ENCODE measurements at places on chromosomes 6 and 20.
A peak's percentile ranks its signal among the peaks of the same experiment; 100 is the strongest.

DNA sequence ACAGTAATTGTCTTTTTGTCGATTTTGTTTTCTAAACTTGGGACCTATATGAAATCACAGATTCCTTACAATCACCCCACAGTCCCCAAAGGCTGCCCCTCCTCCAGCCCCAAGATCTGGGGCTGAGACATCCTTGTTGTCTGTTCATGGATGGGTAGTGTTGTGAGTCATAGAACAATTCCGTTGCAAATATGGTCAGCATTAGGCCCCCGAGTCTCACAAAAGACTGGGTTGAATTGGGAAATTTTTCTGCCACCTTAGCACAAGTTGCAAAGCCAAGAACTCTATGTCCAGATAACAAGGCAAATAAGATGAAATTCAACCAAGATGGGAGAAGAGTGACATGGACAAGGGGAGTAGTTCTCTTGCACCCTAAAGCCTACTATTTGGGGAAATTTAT is 10.5 kb upstream of the TAB2 start:
- DNase-seq = no peak

- peak; percentile 30 for DNase-seq
Measured at GRCh38 chr6:84052204-84052882, 18.8 kb downstream of the MRAP2 start.

DNA sequence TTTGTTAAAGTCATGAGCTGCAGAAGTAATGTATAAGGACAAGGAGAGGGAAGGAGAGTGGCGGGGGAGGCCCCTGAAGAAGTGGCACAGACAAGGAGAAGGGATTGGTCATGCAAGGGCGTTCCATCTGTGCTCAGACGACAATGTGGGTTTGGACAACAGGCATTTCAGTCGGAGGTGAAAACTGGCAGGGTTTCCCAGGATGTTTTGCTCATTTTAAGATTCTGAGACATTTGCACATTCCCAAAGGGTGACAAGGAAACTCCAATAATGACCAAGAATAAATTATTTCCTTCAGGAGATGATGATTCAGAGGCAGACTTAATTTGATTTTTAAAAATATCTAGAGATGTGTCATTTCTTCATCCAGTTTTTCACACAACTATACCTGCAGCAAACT is 181.8 kb downstream of the HIVEP2 start:
- no peak for DNase-seq

- no peak for DNase-seq
Measured at GRCh38 chr6:149150801-149151398, 166.6 kb upstream of the TAB2 start.

DNA sequence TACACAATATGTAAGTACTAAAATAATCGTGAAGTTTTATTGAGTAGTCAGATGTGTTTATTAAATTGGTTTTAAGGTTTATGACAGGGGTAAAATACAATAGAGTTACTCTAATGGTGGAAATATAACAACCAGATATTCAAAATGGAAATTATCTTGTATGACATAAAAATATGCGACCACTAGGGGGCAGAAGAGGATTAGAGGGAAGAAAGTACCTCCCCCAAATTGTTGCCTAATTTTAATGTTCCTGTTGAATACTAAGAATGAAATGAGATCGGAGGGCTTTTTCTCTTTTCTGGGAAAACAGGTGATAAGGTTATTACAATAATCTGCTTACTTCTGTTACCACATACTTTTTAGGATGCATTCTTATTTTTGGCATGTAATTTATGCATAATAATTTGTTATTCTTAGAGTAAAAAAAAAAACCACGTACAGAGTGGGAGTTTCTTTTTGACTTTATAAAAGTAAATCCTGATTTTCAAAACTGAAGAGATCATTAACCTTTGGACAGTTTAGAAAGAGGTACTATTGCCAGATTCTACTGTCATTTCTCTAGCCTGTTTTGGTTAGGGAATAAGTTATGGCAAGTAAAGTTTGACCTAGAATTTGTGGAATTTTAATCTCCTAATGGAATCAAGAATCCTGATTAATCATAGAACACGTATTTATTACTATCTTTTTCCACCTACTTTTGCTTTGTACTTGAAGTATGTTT is 159.2 kb downstream of the CD109 start:
- DNase-seq = peak; percentile 42

DNA sequence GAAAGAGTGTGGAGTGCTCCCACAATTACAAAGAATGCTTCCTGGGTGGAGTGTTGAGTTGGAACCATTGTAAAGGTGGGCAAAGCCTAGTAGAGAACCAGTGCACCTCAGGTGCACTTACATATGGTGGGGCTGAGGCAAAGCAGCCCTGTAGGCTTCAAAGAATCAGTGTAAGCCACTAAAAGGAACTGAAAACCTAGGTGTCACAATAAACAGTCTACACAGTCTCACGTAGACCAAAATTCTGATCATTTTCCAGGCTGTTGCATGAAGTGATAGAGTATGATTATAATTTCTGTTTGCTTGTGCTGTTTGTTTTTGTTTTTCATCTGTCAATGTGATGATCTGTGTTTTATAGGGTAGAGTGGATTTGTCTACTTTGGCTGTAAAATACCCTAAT is 2.8 kb downstream of the ABT1 start:
- no peak for DNase-seq

DNA sequence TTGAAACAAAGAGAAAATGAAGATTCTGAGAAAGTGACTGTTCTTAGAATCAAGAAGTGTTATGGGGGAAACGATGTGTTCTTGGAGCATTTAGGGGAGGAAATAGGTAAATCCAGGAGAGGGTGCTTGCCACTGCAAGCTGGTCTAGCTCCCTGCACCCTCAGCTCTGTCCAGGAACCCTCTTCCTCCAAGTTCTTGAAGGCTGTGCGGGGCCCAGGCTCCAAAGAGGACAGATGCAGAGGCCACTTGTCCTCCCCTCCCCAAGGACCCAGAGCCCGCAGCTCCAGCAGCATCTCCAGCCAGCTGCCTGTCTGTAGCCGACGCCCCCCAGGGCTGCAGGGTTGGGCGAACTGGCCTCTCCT is 87.9 kb downstream of the CDC5L start:
- DNase-seq = no peak

DNA sequence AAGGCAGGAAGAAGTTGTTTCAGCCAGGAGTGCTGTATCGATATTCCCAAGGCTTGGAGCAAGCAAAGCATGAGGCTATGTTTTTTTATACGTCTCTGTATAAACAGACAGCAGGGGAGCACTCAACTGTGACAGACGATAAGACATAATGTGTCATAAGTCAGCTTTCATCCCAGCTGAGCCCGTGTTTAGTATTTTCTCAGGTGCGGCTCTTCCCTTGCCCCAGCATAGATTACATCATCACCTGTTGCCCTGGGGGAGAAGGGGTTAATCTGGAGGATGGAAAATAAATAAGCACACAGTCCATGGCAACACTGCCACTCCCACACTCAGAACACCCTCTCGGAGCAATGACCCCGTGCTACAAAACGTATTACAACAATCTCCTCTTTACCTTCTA is 22.1 kb upstream of the KCNK5 start:
- no peak for DNase-seq

- no peak for DNase-seq
Measured at GRCh38 chr20:47765691-47766594, 19.3 kb downstream of the SULF2 start.

GRCh38 chr6:56268266-56268665 is 20.9 kb upstream of the COL21A1 start:
- no peak for DNase-seq

DNA sequence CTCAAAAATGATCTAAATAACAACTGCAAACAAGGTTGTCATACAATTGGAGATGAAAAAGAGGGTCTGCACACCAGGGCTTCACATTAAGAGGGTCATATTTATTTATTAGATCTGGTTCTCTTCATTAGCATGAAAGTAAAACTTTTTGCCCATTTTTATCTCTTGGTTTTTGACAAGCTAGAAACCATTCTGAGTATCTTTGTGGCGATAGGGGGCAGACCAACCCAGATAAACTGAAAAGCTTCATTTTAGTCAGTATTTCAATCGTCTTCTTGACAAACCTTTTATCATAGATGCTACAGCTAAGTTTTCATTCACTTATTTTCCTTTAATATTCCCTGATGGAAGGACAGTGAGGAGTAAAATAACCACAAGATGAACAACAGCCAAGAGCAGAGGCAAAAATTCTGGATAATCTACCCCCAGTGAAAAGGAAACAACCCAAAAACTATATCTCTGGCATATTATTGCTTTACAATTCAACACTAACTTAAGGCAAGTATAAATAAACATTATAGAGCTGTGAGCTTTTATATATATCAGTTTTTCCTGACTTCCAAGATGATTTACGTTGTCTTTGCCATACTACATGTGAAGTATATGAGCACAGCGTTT is 45.2 kb downstream of the THEMIS start:
- DNase-seq = no peak

DNA sequence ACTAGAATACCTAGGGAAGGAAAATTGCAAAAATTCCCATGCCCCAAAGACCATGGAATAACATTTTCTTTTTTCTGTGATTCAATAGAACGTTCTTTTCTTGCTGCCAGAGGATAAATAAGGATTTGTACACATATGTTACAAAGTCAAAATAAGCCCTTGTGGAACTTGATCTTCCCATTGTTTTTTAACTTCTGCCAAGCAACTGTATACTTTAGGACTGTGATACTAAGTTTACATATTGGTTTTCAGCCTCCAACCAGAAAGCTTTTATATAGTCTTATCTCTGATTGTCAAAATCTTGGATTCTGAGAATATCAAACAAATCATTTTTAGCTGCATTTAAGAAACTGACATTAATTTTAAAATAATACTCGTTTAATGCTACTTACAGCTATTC is 84.6 kb downstream of the HMGCLL1 start:
- no peak for DNase-seq

GRCh38 chr6:139406577-139407343 is 32.3 kb upstream of the CITED2 start:
- no peak for DNase-seq

- no peak for DNase-seq
Measured at GRCh38 chr20:39850821-39851330, 838.2 kb downstream of the MAFB start.

DNA sequence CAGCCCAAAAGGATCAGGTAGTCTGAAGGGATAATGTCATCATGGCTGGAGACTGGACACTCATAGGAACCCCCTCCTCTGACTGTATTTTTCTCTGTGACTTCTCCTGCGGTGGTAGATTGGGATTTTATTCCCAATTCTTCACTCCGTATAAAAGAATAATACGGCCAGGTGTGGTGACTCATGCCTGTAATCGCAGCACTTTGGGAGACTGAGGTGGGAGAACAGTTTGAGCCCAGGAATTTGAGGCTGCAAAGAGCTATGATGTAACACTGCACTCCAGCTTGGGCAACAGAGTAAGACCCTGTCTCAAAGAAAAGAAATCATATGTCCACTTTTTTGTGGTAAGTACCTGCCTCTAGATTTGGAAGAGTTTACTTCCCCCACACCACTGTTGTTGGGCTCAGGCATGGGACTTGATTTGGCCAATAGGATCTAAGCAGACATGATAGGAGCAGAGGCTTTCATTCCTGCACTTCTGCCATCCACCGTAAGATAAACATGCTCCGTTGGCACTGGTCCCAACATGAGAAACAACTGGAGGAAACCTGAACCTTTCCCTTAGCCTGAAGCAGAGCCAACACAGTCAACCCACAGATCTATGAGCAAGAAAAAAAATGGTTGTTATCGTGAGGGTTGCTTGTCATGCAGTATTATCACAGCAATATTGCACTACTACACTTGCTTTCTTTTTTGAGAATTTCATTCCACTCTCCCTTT is 82.0 kb downstream of the JPH2 start:
- peak; percentile 59 for DNase-seq

GRCh38 chr20:59403261-59403961 is 103.0 kb downstream of the EDN3 start:
- DNase-seq = peak; percentile 39

DNA sequence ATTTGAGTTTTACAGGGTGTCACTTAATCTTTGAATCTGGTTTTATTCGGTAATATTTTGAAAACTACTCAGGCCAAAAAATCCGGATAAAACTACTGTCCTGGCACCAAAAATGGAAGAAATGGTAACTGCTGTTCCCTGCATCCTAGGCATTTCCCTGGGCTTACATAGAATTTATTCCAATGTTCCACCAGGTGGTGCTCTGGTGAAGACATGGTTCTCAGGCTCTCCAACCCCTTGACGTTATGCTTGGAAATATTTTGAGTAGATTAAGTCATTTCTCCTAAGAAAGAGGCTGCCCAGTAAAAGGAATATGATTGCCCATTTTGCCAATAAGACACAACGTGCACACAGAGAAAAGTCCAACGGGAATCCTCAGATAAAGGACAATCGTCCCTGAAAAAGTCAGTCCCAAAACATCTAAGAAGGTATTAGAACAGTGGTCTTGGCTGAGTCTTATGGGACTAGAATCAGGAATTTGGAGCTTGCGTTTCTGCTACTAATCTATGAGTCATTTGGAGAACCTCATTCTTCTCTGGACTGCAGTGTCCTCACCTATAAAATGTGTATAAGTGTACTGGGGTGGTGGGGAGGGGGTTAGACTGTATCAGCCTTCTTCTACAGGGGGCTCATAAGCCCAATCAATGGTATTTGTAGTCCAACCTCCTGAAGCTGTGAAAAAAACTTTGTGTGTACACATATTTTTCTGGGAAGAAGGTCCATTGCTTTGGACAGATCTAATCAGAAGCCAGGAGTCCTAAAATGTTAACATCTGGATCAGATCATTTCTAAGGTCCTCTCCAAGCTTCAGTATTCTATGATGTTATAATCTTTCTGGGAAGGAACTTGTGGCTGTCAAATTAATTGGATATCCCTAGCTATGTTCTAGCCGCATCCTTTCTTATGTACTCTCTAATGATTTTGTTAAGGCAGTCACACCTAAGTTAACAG is 131.0 kb upstream of the BMP2 start:
- peak; percentile 58 for DNase-seq

- DNase-seq = no peak
Measured at GRCh38 chr6:72959821-72960220, 265.5 kb downstream of the KHDC1L start.

DNA sequence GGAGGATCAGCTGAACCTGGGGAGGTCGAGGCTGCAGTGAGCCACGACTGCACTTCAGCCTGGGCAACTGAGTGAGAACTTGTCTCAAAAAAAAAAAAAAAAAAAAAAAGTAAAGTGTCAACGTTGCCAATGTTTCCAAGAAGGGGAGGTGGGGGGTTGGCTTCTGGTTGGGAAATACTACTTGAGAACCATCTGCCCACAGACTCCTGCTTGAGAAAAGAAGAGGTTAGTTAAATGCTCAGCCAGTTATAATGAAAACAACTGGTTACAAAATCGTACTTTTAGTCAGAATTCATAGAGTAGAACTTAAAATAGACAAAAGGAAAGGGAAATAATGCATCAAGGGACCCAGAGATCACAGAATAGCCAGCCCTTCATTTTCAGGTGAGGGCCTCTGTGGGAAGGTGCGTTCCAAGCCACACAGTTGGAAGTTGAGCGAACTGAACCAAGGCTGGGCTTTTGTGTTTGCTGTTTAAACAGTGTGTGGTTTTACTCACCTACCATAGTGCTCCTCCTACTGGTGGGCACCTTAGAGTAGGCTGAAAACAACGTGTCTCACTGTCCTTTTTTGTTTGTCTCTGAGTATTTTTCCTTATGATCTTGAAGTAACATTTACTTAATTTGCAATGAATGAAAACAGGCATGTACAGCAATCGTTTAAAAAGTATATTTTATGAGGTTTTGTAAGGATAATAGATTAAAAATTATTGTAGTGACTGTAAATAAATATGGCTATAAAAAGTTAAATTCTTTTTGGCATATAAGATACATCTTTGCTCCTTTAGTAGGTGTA is 200.7 kb downstream of the BCAS1 start:
- peak; percentile 86 for DNase-seq

GRCh38 chr20:51185277-51185676 is 162.4 kb upstream of the KCNG1 start:
- no peak for DNase-seq

- DNase-seq = no peak
Measured at GRCh38 chr20:53385941-53386767, 207.5 kb downstream of the ZNF217 start.

Measured in SW480 (cell line).